ENCODE measurements at places on chromosomes 5 and 9. TPM values are rescaled to one million over a fixed set of nuclear protein-coding genes. Genes with fewer than 3 reads are reported as not detected.

- H3K27ac ChIP-seq, result no peak overlapping the region
- H3K36me3 ChIP-seq, result no peaks in the 10 kb centered on the region
- H3K4me1 ChIP-seq, result peaks cover under 1% of the 10 kb centered on the region
- no peak overlapping the region for H3K4me3 ChIP-seq
- H3K27me3 ChIP-seq, result peaks cover 55% of the 10 kb centered on the region
Observed at GRCh38 chr5:33941090-33941489, 4.9 kb downstream of the RXFP3 start.

- peaks cover 6% of the 10 kb centered on the region for H3K27me3 ChIP-seq
- H3K4me1 ChIP-seq, result peaks cover 3% of the 10 kb centered on the region
- no peak overlapping the region for H3K27ac ChIP-seq
- DNase-seq, result no peak
- H3K4me3 ChIP-seq, result no peak overlapping the region
Observed at GRCh38 chr9:121912812-121913627, 180.1 kb downstream of the TTLL11 start.

DNA sequence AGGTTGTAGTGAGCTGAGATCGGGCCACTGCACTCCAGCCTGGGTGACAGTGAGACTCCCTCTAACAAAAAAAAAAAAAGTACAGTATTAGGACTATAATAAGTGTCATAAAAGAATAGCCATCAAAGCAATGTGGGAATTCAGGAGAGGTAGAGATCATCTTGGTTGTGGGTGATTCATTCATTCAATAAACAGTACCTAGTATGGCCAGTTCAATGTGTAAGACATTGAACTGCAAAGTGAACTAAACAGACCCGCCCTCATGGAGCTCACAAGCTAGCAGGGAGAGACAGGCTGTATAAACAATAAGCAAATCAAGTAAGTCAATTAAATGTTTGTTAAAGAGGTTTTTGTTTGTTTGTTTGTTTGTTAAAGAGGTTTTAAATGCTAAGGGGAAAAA lies 146.1 kb upstream of the RANBP3L start:
- H3K36me3 ChIP-seq, result no peaks in the 10 kb centered on the region
- DNase-seq, result no peak
- no peak overlapping the region for H3K4me3 ChIP-seq
- H3K4me1 ChIP-seq, result peaks cover under 1% of the 10 kb centered on the region

DNA sequence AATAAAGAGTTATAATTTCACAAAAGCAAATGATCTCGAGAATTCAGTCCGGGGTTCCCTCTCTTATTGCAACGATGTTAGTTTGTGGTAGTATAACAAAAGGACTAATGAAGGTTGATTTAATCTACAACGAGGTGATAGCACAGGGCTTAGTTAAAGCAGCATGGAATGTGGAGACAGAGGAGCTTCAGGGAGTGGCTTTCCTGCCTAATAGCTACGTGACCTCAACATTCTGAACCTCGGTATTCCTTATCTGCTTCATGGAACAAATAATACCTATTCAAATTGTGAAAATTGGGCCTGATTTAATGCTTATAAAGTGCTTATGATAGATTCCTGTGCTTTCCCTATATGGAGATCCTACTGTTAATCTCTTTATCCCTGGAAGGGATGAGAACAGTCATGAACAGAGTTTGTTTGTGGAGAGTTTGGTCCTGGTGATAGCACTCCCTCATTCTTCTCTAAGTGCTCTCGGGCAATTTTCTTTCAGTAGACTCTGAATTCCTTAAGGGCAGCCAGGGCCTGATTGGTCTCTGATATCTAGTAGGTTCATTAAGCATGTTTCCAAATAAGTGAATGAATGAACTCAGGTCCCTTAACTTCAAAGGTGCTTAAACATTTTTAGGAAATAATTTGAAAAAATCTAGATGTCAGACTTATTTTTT lies 104.1 kb upstream of the TUT7 start:
- H3K27me3 ChIP-seq, result peaks cover 7% of the 10 kb centered on the region
- H3K27ac ChIP-seq, result no peak overlapping the region
- no peaks in the 10 kb centered on the region for H3K36me3 ChIP-seq
- no peak for DNase-seq

GRCh38 chr5:147671365-147671764 lies 111.2 kb downstream of the JAKMIP2 start:
- no peaks in the 10 kb centered on the region for H3K4me1 ChIP-seq
- H3K36me3 ChIP-seq, result no peaks in the 10 kb centered on the region
- H3K4me3 ChIP-seq, result no peak overlapping the region
- no peak overlapping the region for H3K27ac ChIP-seq
- DNase-seq, result no peak
- H3K27me3 ChIP-seq, result no peaks in the 10 kb centered on the region

- peaks cover 2% of the 10 kb centered on the region for H3K27me3 ChIP-seq
- H3K4me1 ChIP-seq, result peaks cover 1% of the 10 kb centered on the region
- H3K4me3 ChIP-seq, result no peak overlapping the region
Observed at GRCh38 chr5:15014809-15015208, 143.2 kb upstream of the ANKH start.

- peaks cover 15% of the 10 kb centered on the region for H3K4me1 ChIP-seq
- no peaks in the 10 kb centered on the region for H3K36me3 ChIP-seq
- no peak overlapping the region for H3K27ac ChIP-seq
- no peak overlapping the region for H3K4me3 ChIP-seq
- no peak for DNase-seq
Observed at GRCh38 chr9:121609822-121610637, 41.4 kb upstream of the DAB2IP start.

- no peak overlapping the region for H3K4me3 ChIP-seq
- H3K27ac ChIP-seq, result no peak overlapping the region
- peaks cover 11% of the 10 kb centered on the region for H3K4me1 ChIP-seq
- H3K36me3 ChIP-seq, result no peaks in the 10 kb centered on the region
Observed at GRCh38 chr9:111036429-111036789, 1.9 kb downstream of the LPAR1 start.

DNA sequence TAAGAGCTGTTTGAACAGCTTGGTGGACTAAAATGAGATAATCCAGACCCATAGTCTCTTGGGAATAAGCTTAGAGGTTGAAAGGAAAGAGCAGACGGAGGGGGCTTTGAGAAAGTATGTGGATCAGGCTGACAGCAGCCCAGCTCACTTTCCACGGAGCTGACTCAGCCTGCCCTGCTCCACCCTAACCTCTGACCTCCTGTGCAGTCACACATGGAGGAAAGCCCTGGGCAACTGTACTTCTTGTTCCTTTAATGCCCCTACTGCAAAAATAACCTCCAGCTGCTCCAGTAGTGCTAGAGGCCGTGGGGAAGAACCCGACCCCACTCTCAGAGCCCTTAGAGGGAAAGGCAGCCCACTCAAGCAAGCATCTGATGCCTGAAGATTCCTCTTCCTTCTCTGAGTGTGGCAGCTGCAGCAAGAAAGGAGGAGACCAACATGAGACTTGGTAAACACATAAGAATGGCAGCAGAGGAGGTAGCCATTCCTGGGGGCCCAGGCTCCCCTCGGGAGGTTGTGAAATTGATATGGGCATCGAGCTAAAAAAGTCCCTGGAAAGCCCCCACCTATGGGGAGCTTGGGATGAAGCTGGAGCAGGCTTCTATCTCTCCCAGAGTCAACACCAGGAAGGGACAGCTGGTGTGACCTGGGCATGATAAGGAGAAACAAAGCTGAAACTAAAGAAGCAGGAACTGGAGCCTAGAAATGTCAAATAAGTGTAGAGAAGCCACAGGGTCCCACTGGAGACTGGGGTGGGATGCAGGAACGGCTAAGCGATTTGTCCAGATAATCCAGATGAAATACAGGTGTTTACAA lies 204.3 kb downstream of the PIK3R1 start:
- no peak overlapping the region for H3K27ac ChIP-seq
- no peaks in the 10 kb centered on the region for H3K36me3 ChIP-seq
- H3K4me3 ChIP-seq, result no peak overlapping the region
- peaks cover 17% of the 10 kb centered on the region for H3K4me1 ChIP-seq

DNA sequence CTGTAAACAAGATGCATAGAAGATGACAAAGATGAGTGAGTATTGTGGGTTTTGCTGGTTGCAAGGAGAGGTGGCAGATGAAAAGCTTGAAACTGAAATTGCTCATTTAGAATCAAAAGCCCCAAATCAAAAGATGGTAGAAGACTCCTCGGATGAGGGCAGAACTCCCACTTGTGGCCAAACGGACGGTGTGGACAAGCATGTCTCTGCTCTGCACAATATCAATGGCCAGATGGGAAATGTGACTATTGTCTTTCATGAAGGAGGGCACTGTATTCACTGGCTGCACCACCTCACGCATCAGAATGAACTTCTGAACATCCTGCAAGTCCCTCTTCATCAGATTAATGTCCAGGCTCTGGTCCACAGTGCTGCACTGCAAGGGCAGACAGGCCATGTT lies 541.7 kb downstream of the MTRR start:
- no peak overlapping the region for H3K4me3 ChIP-seq
- no peaks in the 10 kb centered on the region for H3K36me3 ChIP-seq
- peaks cover 6% of the 10 kb centered on the region for H3K27me3 ChIP-seq
- DNase-seq, result no peak
- H3K4me1 ChIP-seq, result no peaks in the 10 kb centered on the region
- H3K27ac ChIP-seq, result no peak overlapping the region

GRCh38 chr5:109562441-109562840 lies 127.3 kb upstream of the MAN2A1 start:
- DNase-seq, result no peak
- no peak overlapping the region for H3K4me3 ChIP-seq
- H3K4me1 ChIP-seq, result peaks cover 13% of the 10 kb centered on the region
- no peaks in the 10 kb centered on the region for H3K27me3 ChIP-seq

GRCh38 chr5:128099944-128100343 lies 16.4 kb downstream of the SLC12A2 start:
- no peak for DNase-seq
- peaks cover 33% of the 10 kb centered on the region for H3K36me3 ChIP-seq
- no peaks in the 10 kb centered on the region for H3K4me1 ChIP-seq
- H3K27me3 ChIP-seq, result no peaks in the 10 kb centered on the region

- H3K27me3 ChIP-seq, result no peaks in the 10 kb centered on the region
- no peaks in the 10 kb centered on the region for H3K4me1 ChIP-seq
- no peak overlapping the region for H3K4me3 ChIP-seq
- DNase-seq, result no peak
- H3K36me3 ChIP-seq, result no peaks in the 10 kb centered on the region
Observed at GRCh38 chr5:113846941-113847340, 333.4 kb downstream of the YTHDC2 start.

DNA sequence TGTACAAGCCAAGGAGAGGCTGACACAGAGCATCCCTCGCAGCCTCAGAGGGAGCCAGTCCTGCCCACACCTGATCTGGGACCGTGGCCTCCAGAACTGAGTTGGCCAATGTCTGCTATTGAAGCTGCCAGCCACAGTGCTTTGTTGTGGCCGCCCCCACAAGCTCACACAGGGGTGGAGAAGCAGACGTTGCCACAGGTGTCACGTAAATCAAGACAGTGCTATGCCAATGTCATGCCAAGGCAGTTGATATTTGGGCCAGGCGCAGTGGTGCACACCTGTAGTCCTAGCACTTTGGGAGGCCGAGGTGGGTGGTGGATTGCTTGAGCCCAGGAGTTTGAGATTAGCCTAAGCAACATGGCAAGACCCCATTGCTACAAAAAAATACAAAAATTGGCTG lies 17.3 kb upstream of the TERT start:
- H3K27ac ChIP-seq, result no peak overlapping the region
- peaks cover 7% of the 10 kb centered on the region for H3K36me3 ChIP-seq
- DNase-seq, result peak; percentile 55
- H3K4me1 ChIP-seq, result peaks cover 53% of the 10 kb centered on the region
- peak overlapping the region; percentile 28 for H3K4me3 ChIP-seq

DNA sequence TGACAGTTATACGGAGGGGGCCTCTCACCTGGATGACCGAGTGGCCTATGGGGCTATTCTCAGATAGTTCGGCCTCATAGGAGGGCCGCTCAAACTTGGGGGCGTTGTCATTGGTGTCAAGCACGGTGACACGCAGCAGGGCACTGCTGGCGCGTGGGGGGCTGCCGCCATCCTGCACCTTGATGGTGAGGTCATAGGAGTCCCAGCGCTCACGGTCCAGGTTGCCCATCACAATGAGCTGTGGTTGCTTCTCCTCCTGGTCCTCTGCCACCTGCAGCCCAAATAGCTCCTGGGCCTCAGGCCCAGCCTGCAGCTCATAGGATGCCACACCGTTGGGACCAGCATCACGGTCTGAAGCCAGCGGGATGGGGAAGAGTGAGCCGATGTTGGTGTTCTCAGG lies 9.7 kb downstream of the PCDH1 start:
- H3K4me3 ChIP-seq, result no peak overlapping the region
- peaks cover 5% of the 10 kb centered on the region for H3K4me1 ChIP-seq
- H3K27ac ChIP-seq, result no peak overlapping the region
- DNase-seq, result peak; percentile 20
- H3K27me3 ChIP-seq, result peaks cover 28% of the 10 kb centered on the region

DBH gene
- total RNA-seq, result not detected

HBEGF gene
- total RNA-seq, result 12.8 TPM

TXNDC8 gene
- total RNA-seq, result not detected

ADGRD2 gene
- total RNA-seq, result not detected

SH3RF2 gene
- not detected for total RNA-seq

INSL4 gene
- not detected for total RNA-seq

GPR150 gene
- total RNA-seq, result 1.2 TPM
